MG63 (cell line): ENCODE measurements at places on chromosomes 2 and 18.

DNA sequence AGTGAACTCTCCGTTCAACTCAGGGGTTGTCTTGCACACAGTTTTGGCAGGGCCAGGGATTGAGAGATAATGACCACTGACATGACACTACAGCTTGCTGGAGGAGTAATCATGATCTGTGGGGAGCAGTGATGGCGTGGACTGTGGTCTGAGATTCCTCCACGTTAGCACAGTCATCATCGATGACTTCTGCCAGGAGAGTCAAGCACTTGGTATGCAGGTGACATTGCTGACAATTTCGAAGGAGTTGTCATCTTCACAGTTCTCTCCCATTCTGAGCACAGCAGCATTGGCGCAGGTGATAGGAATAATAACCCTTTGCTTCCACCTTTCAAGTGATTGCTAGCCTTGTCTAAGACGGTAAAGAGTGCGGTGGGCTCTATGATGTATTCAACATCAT is 79.8 kb downstream of the SGPP2 start:
- DNase-seq = no peak

- no peak for DNase-seq
These were observed 81.5 kb upstream of the FN1 start for GRCh38 chr2:215517391-215517790.

DNA sequence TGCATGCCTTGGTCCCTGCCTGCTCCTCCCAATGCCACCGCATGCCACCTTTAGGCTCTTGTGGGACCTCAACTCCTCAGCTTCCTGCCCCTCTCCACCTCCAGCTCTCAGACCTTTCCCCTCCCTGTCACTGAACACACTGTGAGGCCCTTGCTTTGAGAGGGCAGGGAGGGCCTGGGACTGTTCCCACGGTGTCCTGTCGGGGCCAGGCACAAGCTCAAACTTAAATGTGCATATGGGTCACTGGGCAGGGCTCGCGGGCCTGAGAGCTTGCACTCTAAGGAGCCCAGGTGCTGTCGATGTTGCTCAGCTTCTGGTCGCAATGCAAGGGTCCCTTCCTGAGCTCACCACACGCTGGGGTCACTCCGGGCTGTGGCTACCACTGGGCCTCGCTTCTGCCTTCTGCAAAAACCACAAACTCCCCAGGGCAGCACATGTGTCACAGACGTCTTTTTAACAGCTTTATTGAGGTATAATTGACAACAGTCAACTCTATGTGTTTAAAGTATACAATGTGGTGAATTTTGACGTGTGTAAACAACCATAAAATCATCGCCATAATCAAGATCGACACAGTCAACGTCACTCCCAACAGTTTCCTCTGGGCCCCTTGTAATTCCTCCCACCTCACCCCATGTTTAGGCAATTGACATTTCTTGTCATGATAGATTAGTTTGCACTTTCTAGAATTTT is 11.9 kb upstream of the B3GNT7 start:
- no peak for DNase-seq

GRCh38 chr2:216551234-216552068 is 52.8 kb downstream of the RPL37A start:
- DNase-seq = peak; percentile 62

- DNase-seq = no peak
These were observed 107.8 kb downstream of the MGAT5 start for GRCh38 chr2:134361648-134362047.

- DNase-seq = no peak
These were observed 35.9 kb downstream of the INPP5D start for GRCh38 chr2:233096006-233096405.

GRCh38 chr18:63058521-63058920 is 261.0 kb downstream of the BCL2 start:
- DNase-seq = no peak

DNA sequence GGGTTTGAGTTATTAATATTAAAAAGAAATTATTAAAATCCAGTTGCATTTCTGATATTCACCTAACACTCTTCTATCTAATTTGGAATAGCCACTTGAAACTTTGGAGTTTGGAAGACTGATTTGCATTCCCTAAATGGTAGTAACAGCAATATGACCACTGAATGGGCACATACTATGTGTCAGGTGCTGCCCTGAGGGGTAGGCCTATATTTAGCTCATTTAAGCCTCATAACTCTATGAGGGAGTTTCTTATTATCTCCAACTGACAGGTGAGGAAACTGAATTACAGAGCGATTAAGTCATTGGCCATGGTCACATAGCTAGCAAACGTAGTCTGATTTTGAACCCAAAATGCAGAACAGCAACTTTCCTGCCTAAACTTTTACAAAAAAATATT is 77.3 kb downstream of the VWA3B start:
- DNase-seq = no peak

DNA sequence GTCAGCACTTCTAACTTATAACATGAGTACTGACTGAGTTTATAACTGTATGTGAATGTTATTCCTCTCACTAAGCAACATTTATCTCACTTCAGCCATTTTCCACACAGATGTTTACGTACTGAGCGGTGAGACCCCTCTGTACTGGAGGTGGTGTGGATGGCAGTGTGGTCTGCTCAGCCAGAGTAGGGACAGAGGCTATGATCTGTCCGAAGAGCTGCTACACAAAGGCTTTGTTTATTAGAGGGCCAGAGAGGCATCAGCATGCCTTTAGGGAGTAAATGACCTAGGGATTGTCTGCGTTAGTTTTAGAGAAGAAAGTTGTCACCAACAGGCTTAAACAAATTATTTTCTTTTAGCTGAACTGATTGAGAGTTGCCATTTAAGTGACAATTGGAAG is 23.2 kb upstream of the TACR1 start:
- DNase-seq = no peak

DNA sequence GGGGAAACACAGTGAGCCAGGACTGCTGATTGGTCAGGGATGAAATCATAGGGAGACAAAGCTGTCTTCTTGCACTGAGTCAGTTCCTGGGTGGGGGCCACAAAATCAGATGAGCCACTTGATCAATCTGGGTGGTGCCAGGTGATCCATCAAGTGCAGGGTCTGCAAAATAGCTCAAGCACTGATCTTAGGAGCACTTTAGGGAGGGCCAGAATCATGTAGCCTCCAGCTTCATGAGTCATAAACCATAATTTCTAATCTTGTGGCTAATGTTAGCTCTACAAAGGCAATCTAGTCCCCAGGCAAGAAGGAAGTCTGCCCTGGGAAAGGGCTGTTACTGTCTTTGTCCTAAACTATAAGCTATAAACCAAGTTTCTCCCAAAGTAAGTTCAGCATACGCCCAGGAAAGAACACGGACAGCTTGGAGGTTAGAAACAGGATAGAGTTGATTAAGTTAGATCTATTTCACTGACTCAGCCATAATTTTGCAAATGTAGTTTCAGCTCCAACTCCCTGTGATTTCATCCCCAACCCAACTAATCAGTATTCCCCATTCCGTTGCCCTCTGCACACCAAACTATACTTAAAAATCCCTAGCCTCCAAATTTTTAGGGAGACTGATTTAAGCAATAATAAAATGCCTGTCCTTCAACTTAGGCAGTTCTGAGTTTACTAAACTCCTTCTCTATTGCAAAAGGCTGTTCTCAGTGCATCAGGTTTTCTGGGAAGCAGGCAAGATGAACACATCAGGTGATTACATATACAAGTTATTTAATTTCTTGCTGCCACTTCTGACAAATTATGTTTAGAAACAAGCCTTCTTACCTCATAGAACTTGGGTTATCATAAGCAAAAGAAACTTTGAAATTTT is 226.9 kb upstream of the SPOPL start:
- peak; percentile 40 for DNase-seq

DNA sequence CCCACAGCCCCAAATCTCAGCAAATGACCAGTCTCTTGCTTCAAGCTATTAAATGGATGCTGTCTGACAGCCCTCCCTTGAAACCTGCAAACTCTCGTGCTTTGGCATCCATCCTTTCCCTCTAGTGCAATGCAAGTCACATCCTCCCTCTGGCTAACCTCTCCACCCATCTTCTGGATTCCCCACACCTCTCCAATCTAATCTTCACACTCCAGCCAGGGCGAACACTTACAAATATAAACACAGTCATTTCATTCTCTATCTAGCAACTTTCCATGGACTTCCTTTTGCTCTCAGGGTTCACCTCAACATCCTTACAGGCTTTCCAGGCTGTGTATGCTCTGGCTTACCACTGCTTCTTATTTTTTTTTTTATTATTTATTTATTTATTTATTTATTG is 10.1 kb upstream of the NARS1 start:
- DNase-seq = no peak

GRCh38 chr2:239499726-239500573 is 99.1 kb upstream of the HDAC4 start:
- no peak for DNase-seq

DNA sequence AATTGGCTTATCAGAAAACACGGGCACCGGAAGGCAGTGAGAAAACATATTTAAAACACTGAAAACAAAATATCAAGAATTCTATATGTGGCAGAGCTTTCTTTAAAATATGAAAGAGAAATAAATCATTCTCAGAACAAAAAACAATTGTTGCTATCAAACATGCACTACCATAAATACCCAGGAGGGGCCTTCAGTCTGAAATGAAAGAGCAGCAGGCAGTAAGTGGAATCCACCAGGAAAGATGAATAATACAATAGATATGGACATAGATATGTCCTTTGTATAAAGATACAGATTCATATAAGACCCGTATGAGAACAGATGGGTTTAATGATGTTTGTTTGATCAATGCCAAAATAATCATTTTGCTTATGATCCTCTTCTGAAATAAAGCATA is 142.0 kb downstream of the TMEM18 start:
- DNase-seq = no peak

GRCh38 chr2:109317471-109318095 is 188.6 kb downstream of the SH3RF3 start:
- no peak for DNase-seq

DNA sequence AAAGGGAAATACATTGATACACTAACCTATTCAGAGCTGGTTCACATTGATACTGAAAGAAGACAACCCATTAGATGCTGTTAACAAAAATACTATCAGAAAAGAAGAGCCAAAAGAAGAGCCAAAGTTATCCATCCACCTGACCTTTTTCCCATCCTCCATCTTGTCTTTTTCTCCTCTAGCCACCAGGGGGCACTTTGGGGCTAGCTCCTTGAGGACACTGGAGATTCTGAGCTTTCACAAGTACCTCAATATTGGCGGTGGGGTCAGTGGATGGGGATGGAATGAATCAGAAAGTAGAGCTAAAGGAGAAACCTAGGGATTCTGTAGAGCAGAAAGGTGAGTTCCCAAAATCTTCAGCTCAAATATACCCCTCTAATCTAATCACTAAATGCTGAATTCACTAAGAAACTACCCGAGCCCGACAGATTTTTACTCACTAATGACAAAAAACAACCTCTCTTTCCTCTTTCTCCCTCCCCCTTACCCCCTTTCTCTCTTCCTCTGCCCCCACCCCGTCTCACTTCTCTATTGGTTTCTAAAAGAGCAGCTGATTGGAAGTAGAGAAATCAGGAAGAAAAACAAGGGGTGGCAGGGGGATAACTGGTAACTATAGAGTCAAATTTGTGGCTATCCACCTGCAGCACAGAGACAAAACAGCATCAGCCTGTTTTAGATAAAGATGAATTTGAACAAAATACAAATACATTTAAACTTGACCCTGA is 203.3 kb downstream of the TCF4 start:
- no peak for DNase-seq

DNA sequence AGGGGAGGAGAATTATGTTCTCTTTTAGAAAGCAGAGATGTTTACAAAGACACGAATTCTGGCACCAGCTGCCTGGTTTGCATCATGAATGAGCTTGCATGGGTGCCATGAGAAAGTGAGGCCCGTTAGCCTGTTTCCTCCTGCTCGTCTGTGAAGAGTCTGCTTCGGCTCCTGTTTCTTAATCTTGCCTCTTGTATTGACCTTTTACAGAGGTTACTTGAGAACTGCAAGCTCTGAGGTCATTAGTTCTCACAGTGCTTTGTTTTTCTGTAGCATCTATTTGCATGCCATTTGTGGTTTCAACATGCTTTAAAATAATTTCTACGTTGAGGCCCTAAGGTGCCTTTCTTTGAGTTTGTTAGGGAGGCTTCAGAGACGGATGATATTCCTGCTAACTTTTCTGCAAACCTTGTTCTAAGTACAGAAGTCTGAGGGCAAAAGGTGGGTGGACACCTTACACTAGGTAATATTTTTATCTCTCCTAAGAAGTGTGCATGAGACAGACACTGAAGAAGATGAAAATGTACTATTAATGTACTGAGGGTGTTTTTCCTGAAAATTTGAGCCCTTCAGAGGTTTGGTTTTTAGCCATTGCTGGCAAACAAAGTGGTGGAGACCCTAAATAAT is 53.4 kb upstream of the LINC00305 start:
- no peak for DNase-seq

DNA sequence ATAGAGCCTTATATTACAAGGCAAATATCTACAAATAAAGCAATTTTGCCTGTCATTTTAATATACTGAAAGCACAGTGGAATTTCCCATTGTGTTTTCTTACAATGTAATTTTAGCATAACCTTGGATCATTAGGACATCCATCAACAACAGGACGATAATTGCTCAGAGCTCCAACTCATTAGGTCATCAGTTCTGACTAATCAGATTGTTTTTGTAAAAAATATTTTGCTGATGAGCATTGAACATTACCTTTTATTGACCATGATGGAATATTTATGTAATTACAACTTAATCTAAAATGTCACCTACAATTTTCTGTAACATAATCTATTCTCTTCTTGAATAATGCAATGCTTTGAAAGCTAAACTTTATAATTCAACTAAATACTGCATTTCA is 215.3 kb upstream of the DSEL start:
- no peak for DNase-seq

DNA sequence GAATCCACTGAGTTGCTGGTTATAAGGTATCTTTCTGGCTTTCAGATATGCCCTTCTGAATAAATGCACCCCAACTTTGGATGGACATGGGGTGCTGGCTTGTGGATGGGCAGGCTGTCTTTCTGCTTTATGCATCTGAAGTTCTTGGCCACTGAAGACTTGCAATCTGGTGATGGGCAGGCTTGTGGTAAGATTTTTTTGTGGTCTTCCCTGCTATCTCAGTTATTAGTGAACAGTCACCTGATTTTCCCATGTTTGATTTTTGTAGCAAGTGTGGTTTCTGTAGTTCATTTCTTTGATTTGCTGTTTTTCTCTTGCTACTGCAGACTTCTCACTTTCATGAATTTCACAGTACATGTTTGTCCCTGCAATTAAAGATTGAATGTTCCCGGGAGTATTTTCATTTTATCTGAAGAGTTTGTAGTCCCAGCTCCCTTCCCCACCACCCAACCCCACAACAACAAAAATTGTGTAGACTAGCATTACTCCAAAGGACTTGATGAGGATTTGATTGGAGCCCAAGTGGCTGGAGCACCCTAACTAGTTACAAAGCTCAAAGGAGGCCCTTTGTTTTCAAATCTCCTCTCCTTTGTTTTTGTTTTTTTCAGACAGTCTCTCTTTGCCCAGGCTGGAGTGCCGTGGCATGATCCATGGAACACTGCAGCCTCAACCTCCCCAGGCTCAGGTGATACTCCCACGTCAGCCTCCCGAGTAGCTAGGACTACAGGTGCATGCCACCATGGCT is 63.6 kb upstream of the MGAT5 start:
- no peak for DNase-seq

GRCh38 chr2:158745067-158745865 is 49.9 kb upstream of the DAPL1 start:
- no peak for DNase-seq

- DNase-seq = no peak
These were observed 16.0 kb upstream of the CNDP2 start for GRCh38 chr18:74480149-74480651.

GRCh38 chr18:34738175-34738894 is 28.2 kb downstream of the DTNA start:
- no peak for DNase-seq
